ENCODE measurements at places on chromosomes 7 and 10.

- peak; percentile 64 for DNase-seq
These were observed 1.2 kb upstream of the SMARCD3 start for GRCh38 chr7:151249732-151250072.

GRCh38 chr7:83751217-83751616, 102.3 kb upstream of the SEMA3E start:
- no peak for DNase-seq

DNA sequence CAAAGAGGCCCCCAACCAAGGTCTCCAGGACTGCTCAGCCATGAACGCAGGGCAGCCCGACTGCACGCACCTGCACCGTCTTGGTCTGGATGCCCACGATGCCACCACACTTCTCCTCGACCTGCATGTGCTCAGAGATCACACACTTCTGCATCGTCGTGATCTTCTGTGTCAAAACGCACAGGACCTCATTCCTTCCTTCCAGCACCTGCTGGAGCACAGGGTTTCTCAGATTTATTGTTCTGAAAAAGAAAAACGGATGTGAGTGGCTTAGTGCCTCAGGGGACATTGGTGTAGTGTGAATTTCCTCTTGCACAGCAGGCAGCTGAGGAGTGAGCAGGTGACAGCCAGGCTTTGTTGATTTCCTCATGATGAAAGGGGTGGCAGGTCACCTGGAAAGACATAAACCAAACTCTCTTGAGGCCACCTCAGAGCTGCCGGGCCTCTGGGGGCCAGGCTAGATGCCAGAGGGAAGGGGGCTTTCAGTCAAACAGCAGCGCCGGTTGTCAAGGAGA, 38.2 kb downstream of the GSDME start:
- no peak for DNase-seq

DNA sequence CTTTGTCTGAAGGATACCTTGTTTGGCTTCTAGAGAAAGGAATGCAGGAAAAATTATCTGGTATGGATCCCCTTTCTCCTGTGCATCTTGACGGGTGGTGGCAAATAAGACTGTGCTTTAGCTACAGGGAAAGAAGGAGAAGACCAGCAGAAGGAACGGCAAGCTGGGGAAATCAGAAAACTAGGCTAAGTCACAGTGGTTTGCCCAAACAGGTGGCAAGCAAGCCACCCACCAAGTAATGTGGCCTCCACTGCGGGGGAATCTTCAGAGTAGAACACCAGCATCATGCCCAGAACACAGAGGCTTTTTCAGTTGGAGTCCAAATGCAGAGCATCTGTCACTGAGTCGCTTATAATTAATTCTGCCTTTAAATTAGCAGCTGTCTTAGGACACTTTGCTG, 282.8 kb downstream of the PHF14 start:
- no peak for DNase-seq
